Esophagus squamous epithelium (tissue), 5 donors: ENCODE measurements at places on chromosomes 7 and 10. TPM values are rescaled to one million over a fixed set of nuclear protein-coding genes. Genes with fewer than 3 reads are reported as not detected.

Gene GPR37
- total RNA-seq: 17.0 TPM

Gene BMPER
- 0.11 TPM for total RNA-seq

Gene GRM3
- total RNA-seq: not detected

Gene PDLIM1
- 59.5 TPM for total RNA-seq

GRCh38 chr7:39894904-39895303 lies 55.2 kb upstream of the CDK13 start:
- no peak for DNase-seq

- no peak for DNase-seq
Measured at GRCh38 chr7:155299535-155300202, 2.0 kb downstream of the INSIG1 start.

DNA sequence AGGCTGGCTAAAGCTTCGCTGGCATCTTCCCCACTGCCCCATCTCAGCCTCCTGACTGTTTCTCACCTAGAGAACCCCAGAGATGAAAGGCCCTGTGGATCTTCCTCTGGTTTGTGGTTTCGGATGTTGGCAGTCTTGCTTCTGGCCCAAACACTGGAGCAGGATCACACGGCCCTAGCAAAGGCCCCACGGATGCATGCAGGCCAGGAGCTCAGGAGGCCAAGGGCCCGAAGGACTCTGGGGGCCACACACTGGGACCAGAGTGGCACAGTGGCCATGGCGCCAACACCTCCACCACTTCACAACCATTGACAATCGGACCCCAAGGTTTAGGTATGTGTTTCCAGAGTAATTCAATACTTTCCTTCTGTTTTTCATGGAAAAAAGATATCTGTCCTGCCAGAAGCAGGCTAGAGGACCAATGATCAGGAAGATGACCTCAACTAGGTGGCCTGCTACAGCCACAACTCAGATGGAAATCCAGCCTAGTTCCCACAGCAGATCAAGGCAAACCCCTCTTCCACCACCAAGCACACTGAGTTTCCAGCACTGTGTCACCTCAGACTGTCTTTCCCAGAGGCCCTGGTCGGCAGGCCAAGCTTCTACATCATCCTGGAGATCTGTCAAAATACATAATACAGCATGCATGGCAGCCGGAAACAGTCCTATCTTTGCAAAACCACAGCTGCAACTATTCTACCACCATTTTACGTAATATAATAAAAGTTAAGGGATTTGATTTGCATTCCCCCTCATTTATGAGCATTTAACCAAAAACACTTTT lies 53.0 kb downstream of the CTBP2 start:
- no peak for DNase-seq

GRCh38 chr7:22980422-22980821 lies 33.5 kb downstream of the HYCC1 start:
- DNase-seq: no peak

DNA sequence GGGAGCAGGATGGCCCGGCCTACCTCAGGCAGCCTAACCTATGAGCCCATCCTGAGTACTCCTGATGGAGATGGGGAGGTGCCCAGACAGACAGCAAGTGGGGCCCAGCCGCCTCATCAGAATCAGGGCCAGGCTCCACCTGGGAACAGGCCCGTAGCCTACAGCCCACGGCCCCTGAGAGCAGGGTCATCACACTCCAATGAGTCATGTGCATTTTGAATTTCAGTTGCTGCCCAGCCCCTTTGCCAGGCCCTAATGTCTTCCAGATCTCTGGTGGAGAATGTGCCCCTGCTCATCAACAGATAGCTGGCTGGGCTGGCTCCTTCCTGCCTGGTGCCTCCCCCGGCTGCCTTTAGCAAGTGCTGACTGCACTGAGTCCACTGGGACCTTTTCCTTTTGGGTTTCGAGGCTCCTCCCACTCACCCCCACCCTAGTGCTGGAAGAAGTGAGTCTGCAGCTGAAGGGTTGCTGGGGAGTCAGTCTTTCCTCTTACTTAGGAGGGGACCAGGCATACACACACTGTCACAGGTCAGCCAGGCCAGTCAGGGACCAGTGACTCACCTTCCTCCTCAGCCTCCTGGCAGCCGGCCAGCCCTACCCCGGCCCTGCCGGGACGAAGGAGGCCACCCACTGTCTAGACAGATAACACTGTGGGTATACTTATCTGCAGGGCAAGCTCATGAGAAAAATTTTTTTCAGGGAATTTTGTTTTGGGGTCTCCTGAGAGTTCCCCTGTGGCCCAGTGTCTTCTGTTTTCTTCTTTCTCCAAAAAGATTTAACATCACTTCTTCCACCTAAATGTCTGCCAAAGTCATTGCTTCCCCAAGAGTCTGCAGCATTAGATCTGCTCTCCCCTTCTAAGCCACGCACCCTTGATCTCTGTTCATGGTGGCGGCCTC lies 9.1 kb upstream of the ASIC3 start:
- DNase-seq: no peak

DNA sequence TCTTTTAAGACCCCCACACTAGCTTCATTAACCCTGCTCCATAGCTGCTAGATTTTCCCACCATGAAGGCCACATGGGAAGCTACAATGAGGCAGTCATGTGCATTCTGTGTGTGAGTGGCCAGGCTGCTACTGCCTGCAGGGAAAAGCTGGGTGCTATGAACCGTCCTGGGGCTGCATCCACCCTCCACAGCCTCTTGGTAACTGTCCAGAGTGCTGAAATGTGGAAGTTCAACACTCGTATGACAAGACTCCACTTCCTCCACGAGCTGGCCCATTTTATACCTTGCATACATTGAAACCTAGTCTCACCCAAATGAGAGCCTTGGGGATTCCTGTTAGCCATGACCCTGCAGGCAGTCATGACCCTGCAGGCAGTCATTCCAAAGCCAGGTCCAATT lies 59.4 kb downstream of the CUZD1 start:
- DNase-seq: no peak

- DNase-seq: no peak
Measured at GRCh38 chr10:119299531-119299930, 92.2 kb downstream of the GRK5 start.
